Osteoblast (primary cell): ENCODE measurements at places on chromosomes 11 and 22. TPM values are rescaled to one million over a fixed set of nuclear protein-coding genes. Genes with fewer than 3 reads are reported as not detected.
A peak's percentile ranks its signal among the peaks of the same experiment; 100 is the strongest.

DNA sequence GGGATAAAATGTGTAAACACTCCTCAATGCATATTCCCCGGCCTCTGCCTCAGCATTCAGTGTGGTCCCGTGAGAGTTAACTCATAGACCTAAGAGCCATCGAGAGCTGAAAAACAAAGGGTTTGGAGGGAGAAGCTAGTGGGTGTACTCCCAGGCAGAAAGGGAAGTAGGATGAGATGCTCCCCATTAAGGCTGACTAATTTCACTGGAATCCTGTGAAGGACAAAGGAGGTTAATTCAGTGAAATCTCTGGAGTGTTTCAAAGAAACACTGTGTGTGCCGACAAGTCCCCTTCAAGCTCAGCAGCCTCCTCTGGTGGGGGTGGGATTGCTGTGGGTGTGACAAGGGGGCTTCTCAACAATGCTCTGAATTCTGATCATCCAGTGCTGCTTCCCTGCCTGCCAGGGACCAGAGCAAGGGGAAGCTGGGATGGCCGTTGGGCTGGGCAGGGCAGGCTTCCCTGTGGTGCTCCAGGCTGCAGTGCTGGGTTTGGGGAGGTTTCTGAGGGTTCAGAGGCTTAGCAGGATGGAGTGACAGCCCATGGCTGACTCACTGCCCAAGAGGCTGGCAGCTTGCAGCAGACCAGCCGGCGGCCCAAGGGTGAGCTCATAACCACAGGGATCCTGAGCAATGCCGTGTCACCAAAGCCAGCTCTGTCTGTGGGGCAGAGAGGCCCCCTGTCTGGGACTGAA, 61.4 kb upstream of the BMAL1 start:
- peak overlapping the region; percentile 98 for H3K27ac ChIP-seq
- H3K27me3 ChIP-seq, result no peaks in the 10 kb centered on the region
- H3K4me3 ChIP-seq, result peak overlapping the region; percentile 60
- peak; percentile 91 for DNase-seq
- H3K36me3 ChIP-seq, result no peaks in the 10 kb centered on the region

DNA sequence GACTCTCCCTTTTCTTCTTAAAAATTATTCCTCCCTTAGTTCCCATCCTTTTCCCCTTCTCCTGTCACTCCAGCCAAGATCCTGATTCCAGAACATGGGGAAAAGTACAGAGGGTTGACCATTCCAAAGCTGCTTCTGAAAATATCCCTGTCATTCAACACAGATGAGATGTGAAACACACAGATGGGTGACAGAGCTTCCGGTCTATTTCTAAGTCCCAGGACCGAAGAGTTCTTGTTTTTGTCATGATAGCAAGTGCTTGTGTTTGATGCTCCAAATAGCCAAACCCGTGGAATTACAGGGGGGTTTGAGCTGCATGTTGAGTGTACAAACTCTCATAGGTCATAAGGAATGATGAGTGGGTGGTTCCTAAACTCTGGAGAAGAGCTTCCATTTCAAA, 57.9 kb downstream of the PARVA start:
- H3K4me3 ChIP-seq, result no peak overlapping the region
- H3K27me3 ChIP-seq, result no peaks in the 10 kb centered on the region
- no peak for DNase-seq
- H3K36me3 ChIP-seq, result peaks cover 10% of the 10 kb centered on the region

- H3K4me1 ChIP-seq, result peaks cover 15% of the 10 kb centered on the region
- H3K27me3 ChIP-seq, result no peaks in the 10 kb centered on the region
- no peak for DNase-seq
- H3K27ac ChIP-seq, result peak overlapping the region; percentile 35
These were observed 124.8 kb downstream of the APOL5 start for GRCh38 chr22:35842519-35842913.

GRCh38 chr11:68956142-68956541, 24.6 kb downstream of the MRGPRD start:
- H3K27ac ChIP-seq, result no peak overlapping the region
- no peaks in the 10 kb centered on the region for H3K36me3 ChIP-seq
- peak; percentile 80 for DNase-seq
- H3K27me3 ChIP-seq, result no peaks in the 10 kb centered on the region
- H3K4me1 ChIP-seq, result no peaks in the 10 kb centered on the region

DNA sequence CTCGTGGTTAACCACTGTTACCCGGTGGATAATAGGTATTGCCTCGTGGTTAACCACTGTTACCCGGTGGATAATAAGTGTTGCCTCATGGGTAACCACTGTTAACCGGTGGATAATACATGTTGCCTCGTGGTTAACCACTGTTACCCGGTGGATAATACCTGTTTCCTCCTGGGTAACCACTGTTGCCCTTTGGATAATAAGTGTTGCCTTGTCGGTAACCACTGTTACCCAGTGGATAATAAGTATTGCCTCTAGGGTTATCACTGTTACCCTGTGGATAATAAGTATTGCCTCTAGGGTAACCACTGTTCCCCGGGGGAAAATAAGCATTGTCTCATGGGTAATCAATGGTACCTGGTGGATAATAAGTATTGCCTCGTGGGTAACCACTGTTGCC, 15.0 kb upstream of the NXPE4 start:
- no peaks in the 10 kb centered on the region for H3K36me3 ChIP-seq
- no peak overlapping the region for H3K27ac ChIP-seq
- H3K4me1 ChIP-seq, result no peaks in the 10 kb centered on the region
- no peak overlapping the region for H3K4me3 ChIP-seq
- no peaks in the 10 kb centered on the region for H3K27me3 ChIP-seq

GRCh38 chr22:50145721-50146438, 24.7 kb upstream of the PANX2 start:
- no peaks in the 10 kb centered on the region for H3K4me1 ChIP-seq
- H3K4me3 ChIP-seq, result no peak overlapping the region
- H3K36me3 ChIP-seq, result no peaks in the 10 kb centered on the region
- no peak overlapping the region for H3K27ac ChIP-seq
- H3K27me3 ChIP-seq, result peaks cover 18% of the 10 kb centered on the region

Gene OR4A16
- total RNA-seq, result not detected in 2 replicates

- H3K27ac ChIP-seq, result peak overlapping the region; percentile 76
- peaks cover 2% of the 10 kb centered on the region for H3K27me3 ChIP-seq
- DNase-seq, result no peak
- H3K4me1 ChIP-seq, result peaks cover 20% of the 10 kb centered on the region
These were observed 1.3 kb downstream of the PRPF19 start for GRCh38 chr11:60905047-60905446.

DNA sequence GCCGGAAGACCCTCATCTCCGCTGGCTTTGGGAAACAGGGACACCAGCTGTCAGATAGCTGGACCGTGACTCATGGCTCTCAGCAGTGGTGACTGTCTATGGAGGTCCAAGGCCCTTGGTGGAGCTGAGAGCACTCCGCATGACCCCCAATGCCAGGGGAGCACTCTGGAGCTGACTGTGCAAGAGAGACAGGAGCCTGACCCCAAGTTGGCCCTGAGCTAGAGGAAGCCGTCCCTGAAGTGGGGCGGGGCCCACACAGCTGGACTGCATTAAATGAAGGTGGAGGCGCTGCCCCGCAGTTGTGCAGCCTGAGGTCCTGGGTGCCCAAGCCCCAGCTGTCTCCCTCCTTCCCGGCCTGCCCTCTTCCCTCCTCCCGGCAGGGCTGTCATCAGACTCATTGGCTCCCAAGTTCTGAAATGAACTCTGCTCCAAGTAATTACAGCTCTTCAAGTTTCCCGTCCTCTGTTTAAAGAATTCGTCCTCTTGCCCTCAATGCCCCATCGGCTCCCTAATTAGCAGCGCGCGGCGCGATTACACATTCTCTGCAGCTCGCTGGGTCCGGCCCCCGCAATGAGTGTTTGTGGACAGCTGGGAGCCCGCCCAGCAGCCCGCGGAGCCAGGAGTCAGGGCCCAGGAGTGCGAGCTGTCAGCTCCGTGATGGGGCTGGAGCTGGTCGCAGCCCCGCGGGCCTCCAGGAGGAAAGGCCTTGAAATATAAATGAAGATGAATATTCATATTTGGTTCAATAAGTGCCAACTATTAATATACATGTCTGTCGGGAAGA, 93.2 kb upstream of the LMO1 start:
- peaks cover 23% of the 10 kb centered on the region for H3K27me3 ChIP-seq
- H3K27ac ChIP-seq, result no peak overlapping the region
- no peaks in the 10 kb centered on the region for H3K36me3 ChIP-seq
- H3K4me3 ChIP-seq, result no peak overlapping the region
- H3K4me1 ChIP-seq, result no peaks in the 10 kb centered on the region

DNA sequence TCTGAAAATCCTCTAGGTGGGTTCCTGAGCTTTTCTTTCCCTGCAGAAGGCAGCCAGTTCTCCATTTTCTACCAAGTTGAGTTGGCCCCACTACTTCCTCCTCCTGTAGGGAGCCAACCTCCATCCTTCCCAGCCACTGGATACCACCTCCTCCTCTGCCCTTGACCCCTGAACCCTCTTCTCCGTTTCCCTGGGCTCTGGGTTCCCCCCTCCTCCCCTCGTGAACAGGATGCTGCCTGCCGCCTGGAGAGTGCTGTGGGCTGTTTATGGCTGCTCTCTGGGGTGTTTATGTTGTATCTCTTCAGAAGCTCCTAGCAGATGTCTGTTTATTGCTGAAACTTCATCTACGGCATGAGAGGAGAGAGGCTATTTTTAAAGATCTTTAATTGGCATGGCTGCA, 8.6 kb downstream of the MICAL2 start:
- H3K27me3 ChIP-seq, result no peaks in the 10 kb centered on the region
- no peak for DNase-seq
- H3K4me3 ChIP-seq, result no peak overlapping the region
- peaks cover 79% of the 10 kb centered on the region for H3K36me3 ChIP-seq
- peak overlapping the region; percentile 62 for H3K27ac ChIP-seq

Gene HEPHL1
- total RNA-seq, result not detected in 2 replicates

GRCh38 chr11:75072582-75072981, 24.1 kb downstream of the OR2AT4 start:
- no peak overlapping the region for H3K4me3 ChIP-seq
- H3K4me1 ChIP-seq, result peaks cover 3% of the 10 kb centered on the region
- H3K36me3 ChIP-seq, result no peaks in the 10 kb centered on the region

DNA sequence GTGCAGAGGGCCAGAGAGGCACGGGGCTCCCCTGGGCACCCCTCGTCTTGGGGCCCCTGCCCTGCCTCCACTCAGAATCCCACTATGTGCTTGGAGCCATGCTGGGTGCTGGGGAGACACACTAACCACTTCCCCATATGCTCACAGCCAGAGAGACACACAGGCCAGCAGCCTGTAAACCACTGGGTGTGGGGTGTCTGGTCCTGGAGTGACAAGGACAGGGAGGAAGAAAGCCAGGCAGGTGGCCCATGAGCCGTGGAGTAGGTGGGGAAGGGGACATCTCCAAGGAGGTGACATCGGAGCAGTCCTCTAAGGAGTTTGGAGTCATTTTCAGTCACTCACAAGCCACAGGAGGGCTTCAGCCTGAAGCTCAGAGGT, 58.9 kb downstream of the CDKN1C start:
- H3K36me3 ChIP-seq, result no peaks in the 10 kb centered on the region
- peaks cover 20% of the 10 kb centered on the region for H3K4me1 ChIP-seq

Gene CYP2D6
- 0.29 and 0.36 TPM in 2 replicates for total RNA-seq

DNA sequence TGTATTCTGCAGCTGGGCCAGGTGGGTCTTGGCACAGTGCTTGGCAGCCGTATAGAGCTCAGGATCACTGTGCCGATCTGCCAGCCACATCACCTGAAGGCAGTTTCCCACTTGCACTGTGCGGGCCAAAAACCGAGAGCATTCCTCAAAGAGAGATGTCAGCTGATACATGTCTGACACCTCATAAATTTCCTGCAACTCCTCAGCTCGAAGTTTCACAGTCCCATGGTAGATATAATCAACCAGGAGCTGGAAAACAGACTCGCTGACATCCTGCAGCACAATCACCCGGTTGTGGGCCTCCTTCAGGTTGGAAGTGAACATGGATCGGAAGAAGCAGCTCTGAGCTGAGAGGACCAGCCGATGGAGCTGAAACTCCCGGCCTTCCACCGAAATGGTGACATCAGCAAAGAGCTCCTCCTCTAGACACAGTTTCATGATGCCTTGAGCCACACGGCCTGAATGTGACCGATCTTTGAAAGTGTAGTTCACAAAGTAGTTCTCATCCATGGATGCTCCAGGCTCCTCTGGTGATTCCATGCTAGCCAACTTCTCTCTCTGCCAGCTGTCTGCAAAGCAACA, 1.2 kb downstream of the KBTBD4 start:
- H3K4me3 ChIP-seq, result peak overlapping the region; percentile 96
- H3K27ac ChIP-seq, result peak overlapping the region; percentile 76
- DNase-seq, result peak; percentile 65
- H3K27me3 ChIP-seq, result no peaks in the 10 kb centered on the region

GRCh38 chr22:46068593-46069491, 81.5 kb upstream of the PPARA start:
- H3K36me3 ChIP-seq, result peaks cover 15% of the 10 kb centered on the region
- H3K4me1 ChIP-seq, result peaks cover 51% of the 10 kb centered on the region
- peak overlapping the region; percentile 97 for H3K27ac ChIP-seq
- peak; percentile 91 for DNase-seq

- no peak overlapping the region for H3K4me3 ChIP-seq
- no peak overlapping the region for H3K27ac ChIP-seq
- no peaks in the 10 kb centered on the region for H3K4me1 ChIP-seq
These were observed 146.2 kb downstream of the ATXN10 start for GRCh38 chr22:45817745-45818423.

DNA sequence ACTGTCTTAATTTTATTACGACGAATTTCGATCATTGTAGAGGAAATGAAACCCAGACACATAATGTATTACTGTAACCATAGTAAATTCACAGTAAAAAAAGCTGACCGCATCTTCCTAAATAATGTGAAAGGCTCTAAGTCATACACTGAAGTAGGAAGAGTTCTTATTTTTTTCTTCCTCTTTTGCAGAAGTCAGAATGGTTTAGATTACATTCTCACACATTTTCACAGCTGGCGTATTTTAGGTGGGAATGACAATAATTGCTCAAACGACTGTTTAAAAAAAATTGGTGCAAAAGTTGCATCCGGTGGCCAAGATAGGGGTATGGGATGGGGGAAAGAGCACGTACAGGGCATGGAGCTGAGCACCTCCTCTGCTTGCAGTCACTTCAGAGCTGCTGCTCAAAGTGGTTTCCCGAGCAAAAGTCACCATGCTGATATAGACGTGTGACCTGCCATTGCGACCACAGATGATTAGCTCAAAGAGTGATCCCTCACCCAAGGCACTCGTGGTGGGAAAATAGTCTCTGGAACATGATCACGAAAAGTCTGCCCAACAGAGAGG, 35.3 kb downstream of the MMP13 start:
- no peak overlapping the region for H3K27ac ChIP-seq
- no peaks in the 10 kb centered on the region for H3K4me1 ChIP-seq
- H3K27me3 ChIP-seq, result no peaks in the 10 kb centered on the region
- no peak for DNase-seq
- no peaks in the 10 kb centered on the region for H3K36me3 ChIP-seq

Gene OTOG
- total RNA-seq, result not detected in 2 replicates

DNA sequence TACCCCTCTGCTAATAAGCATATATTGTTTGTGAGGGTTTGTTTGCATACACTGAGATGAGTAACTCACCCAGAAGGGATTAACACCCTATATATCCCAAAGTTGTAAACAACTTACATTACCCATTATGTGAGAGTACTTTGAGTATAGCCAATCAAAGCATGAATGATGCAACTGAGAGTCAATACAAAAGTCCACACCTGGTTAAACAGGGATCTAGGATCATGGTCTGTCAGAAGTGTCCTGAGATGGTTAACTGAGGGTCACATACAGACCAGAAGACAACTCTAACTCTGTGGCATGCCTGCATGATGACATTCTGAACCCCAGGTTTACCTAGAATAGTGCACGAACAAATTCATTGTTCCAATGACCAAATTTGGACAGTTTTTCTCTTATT, 17.4 kb upstream of the OR10A5 start:
- no peaks in the 10 kb centered on the region for H3K4me1 ChIP-seq
- DNase-seq, result no peak
- no peak overlapping the region for H3K27ac ChIP-seq
- H3K36me3 ChIP-seq, result no peaks in the 10 kb centered on the region

Gene KIRREL3
- total RNA-seq, result 3.6 and 4.4 TPM in 2 replicates
